ENCODE measurements at places on chromosomes 2 and 18. TPM values are rescaled to one million over a fixed set of nuclear protein-coding genes. Genes with fewer than 3 reads are reported as not detected.
A peak's percentile ranks its signal among the peaks of the same experiment; 100 is the strongest.

DNA sequence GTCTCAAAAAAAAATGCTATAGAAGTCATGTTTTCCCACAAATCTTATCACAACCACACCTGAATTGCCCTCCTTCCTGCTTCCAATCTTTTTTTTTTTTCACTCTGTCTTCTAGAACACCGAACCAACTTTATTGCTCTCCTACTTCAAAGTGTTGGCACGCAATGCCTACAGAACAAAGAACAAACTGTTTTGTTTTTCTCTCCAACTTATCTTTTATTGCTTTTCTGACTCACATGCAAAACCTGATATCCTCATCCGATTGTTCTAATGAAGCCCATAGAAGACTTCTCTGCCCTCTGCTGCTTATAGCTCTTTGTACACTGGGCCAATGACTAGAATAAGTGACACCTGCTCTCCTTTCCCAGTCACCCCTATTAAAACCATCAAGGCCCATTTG is 602.8 kb downstream of the EPHA4 start:
- H3K27me3 ChIP-seq = no peaks in the 10 kb centered on the region
- no peaks in the 10 kb centered on the region for H3K36me3 ChIP-seq
- no peak overlapping the region for H3K27ac ChIP-seq
- H3K4me3 ChIP-seq = no peak overlapping the region

CCDC150 gene
- total RNA-seq = 8.5 TPM

DNA sequence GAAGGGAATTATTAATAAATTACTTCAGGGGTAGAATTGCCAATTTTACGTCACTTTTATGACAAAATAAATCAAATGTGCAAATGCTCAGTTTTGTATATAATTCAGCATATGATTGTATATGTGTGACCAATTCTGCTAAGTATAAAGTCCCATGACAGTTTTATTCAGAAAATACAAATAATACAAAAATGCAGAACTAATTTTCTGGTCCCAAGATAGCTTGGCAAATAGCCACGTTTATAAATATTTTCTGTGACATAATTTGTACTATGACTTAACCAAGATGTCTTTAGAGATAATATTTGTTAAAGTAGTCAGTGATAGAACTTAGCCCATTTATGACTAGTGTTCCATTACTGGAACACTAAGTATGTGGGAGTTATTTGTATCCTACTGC is 24.2 kb upstream of the CAB39 start:
- peaks cover 14% of the 10 kb centered on the region for H3K4me1 ChIP-seq
- DNase-seq = no peak
- H3K4me3 ChIP-seq = no peak overlapping the region
- no peaks in the 10 kb centered on the region for H3K36me3 ChIP-seq
- no peak overlapping the region for H3K27ac ChIP-seq

REG3A gene
- not detected for total RNA-seq

- H3K4me3 ChIP-seq = no peak overlapping the region
- H3K36me3 ChIP-seq = no peaks in the 10 kb centered on the region
- DNase-seq = no peak
- no peaks in the 10 kb centered on the region for H3K27me3 ChIP-seq
- peaks cover 10% of the 10 kb centered on the region for H3K4me1 ChIP-seq
- H3K27ac ChIP-seq = no peak overlapping the region
Observed at GRCh38 chr18:28032177-28032576, 144.8 kb downstream of the CDH2 start.

CEBPZOS gene
- total RNA-seq = 20.6 TPM

GRCh38 chr18:2655178-2655953 is at the start of gene SMCHD1:
TSS of gene SMCHD1 (plus strand) at chr18:2655726. CDS start at chr18:2656076, 350 bp downstream.
- peak within 1 kb of the TSS; percentile 89 for H3K4me3 ChIP-seq
- peak within 1 kb of the TSS; percentile 86 for H3K27ac ChIP-seq
- peak; percentile 97 for DNase-seq
- peaks cover 23% of the 10 kb centered on the region for H3K4me1 ChIP-seq

DNA sequence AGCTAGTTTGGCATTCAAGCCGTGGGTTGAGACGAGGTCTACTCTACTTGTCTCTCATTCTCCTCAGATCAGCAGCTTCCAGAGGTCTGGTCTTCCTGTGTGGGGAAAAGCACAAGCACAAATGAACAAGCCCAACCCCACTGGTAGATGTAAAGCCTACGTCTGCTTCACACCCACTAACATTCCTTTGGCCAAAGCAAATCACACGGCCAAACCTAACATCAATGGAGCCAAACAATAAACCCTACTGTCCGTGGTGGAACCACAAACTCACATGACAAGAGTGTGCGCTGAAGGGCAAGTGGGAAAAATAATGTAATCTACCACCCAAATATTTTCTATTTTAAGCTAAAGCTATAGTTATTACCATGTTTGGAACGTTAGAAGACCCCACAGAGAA is 179.3 kb upstream of the MGAT5 start:
- H3K27ac ChIP-seq = no peak overlapping the region
- H3K36me3 ChIP-seq = no peaks in the 10 kb centered on the region
- H3K27me3 ChIP-seq = peaks cover 11% of the 10 kb centered on the region
- peaks cover 4% of the 10 kb centered on the region for H3K4me1 ChIP-seq
- no peak for DNase-seq

DNA sequence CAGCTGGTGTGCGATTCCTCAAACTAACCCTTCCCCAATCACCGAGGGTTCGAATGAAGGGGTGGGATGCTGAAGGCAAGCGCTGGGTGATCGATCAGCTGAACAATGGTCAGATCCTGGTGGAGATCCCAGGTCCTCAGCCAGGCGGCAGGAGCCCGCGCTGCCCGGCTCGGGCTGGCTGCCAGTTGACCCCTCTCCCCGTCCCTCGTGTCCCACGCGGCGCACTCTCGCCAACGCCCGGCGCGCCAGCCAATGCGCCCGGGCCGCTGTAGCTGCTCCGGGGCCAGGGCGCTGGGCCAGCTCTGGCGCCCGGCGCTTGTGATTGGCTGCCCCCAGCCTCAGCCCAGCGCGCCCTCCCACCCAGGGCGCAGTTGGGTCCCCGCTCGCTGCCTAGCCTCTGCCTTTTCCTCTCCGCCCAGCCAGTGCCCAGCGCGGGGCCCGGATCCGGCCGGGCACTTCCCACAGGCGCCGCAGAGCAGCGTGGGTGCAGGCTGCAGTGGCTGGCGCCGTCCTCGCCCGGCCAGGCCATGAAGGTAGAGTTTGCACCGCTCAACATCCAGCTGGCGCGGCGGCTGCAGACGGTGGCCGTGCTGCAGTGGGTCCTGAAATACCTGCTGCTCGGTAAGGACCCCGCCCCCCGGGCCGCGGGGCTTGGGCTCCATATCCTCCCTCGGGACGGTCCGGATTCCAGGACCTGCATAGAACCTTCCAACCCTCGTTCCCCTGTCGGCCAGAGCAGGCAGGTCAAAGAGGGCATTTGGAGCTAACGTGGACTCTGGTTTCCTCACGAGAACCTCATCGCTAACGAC is at the start of gene MOGAT1:
Gene MOGAT1, plus strand, starts transcription at position 400 of the 809 bp plus-strand sequence. Its CDS starts 128 bp downstream, at position 528.
- DNase-seq = peak; percentile 90
- H3K27ac ChIP-seq = no peak within 1 kb of the TSS
- peak within 1 kb of the TSS; percentile 66 for H3K4me3 ChIP-seq

GRCh38 chr2:128599700-128600099 is 281.0 kb upstream of the HS6ST1 start:
- peak; percentile 75 for DNase-seq
- peaks cover 2% of the 10 kb centered on the region for H3K27me3 ChIP-seq
- no peak overlapping the region for H3K4me3 ChIP-seq
- H3K36me3 ChIP-seq = no peaks in the 10 kb centered on the region
- H3K4me1 ChIP-seq = no peaks in the 10 kb centered on the region
- H3K27ac ChIP-seq = no peak overlapping the region

GRCh38 chr2:226973816-226974215 is 138.0 kb downstream of the RHBDD1 start:
- H3K4me1 ChIP-seq = peaks cover 19% of the 10 kb centered on the region
- H3K36me3 ChIP-seq = no peaks in the 10 kb centered on the region
- H3K27ac ChIP-seq = no peak overlapping the region
- no peak overlapping the region for H3K4me3 ChIP-seq
- no peaks in the 10 kb centered on the region for H3K27me3 ChIP-seq

DNA sequence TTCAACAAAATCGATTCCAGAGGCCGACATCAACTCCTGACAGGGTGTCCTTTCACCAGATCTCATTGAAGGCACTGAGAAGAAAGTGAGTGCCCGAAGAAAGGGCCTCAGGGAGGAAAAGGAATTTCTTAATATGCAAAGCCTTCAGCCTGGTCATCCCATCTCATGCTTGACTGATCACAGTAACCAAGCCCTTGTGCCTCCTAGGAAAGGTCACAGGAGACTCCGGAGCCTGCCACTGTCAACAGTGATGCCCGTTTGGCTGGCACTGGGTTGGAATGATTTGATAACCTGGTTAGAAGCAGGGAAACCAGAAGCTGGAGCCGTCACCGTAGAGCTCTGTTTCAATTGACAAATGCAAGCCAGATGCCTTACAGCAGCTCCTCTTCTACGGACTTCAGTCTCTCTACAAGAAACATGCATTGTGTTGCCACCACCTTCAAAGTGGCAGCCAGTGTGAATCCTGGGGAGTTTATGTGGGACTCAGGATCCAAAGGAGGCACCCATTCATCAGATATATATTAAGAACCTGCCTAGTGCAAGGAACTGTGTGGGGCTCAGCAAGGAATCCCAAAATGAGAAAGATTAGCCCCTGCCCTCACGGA is 24.6 kb downstream of the COX7A2L start:
- H3K27me3 ChIP-seq = no peaks in the 10 kb centered on the region
- no peak overlapping the region for H3K4me3 ChIP-seq
- H3K27ac ChIP-seq = no peak overlapping the region
- H3K36me3 ChIP-seq = peaks cover 63% of the 10 kb centered on the region

SLC19A3 gene
- total RNA-seq = 0.36 TPM

DNA sequence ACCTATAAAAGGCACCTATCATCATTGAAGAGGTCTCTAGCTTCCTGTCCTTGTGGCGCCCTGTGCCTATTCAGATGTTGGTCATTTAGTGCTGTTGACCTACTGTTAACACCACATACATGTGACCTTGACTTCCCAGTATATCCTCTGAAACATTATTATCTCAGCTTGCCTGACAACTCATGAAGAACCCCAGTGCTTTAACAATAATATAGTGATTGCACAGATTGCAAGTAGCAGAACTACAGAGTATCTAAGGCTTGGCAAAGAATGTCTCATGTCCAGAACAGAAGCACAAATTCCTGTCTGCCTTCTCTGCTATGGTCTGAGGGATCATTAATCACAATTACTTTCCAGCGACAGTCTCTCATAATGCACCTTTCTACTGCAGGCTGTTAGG is 165.3 kb downstream of the LCLAT1 start:
- H3K27me3 ChIP-seq = no peaks in the 10 kb centered on the region
- DNase-seq = no peak
- peaks cover 9% of the 10 kb centered on the region for H3K4me1 ChIP-seq
- no peak overlapping the region for H3K4me3 ChIP-seq
- H3K36me3 ChIP-seq = no peaks in the 10 kb centered on the region
- no peak overlapping the region for H3K27ac ChIP-seq

GRCh38 chr2:158539176-158540005 is 82.6 kb downstream of the PKP4 start:
- H3K27me3 ChIP-seq = no peaks in the 10 kb centered on the region
- DNase-seq = no peak
- no peak overlapping the region for H3K4me3 ChIP-seq
- peaks cover 7% of the 10 kb centered on the region for H3K36me3 ChIP-seq
- peaks cover 9% of the 10 kb centered on the region for H3K4me1 ChIP-seq
- no peak overlapping the region for H3K27ac ChIP-seq

DNA sequence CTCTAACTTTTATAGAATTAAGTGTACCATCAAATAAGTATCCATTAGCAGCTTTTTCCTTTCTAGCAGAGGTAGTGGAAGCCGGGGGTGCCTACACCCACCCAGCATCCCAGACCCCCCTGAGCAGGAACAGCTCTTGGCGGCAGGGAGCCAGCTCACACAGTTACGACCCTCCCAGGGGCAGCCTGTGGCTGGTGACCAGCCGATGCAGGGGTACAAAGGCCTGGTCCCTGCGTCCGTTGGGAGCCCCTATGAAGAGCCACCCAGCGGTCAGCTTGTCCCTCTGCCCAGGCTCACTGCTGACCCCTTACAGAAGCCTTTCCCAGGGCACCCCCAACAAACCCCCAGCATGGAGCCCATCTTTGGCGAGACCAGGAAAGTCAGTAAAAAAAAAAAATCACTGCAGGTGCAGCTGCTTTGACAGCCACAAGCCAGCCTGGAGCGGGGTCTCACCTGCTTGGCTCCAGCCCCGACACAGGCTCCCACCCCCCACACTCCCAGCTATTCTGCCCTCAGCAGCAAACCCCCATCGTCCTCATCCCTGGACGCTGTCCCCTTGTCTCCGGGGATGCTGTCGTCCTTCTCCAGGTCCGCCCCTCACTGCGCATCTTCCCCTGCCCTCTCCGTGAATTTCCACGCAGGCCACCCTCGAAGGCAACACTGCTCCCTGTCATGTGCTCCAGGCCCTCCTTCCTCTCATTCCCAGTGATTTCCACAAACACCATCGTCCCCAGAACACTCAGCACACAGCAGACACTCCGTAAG is 43.1 kb downstream of the GPC1 start:
- no peak overlapping the region for H3K4me3 ChIP-seq
- no peaks in the 10 kb centered on the region for H3K4me1 ChIP-seq
- no peak overlapping the region for H3K27ac ChIP-seq
- no peaks in the 10 kb centered on the region for H3K36me3 ChIP-seq
- peak; percentile 46 for DNase-seq

- H3K27ac ChIP-seq = no peak overlapping the region
- DNase-seq = no peak
- no peaks in the 10 kb centered on the region for H3K4me1 ChIP-seq
- H3K36me3 ChIP-seq = no peaks in the 10 kb centered on the region
Observed at GRCh38 chr18:47284721-47285395, 33.4 kb upstream of the SKOR2 start.

MFF gene
- total RNA-seq = 81.9 TPM

TUBA3D gene
- total RNA-seq = not detected

DNA sequence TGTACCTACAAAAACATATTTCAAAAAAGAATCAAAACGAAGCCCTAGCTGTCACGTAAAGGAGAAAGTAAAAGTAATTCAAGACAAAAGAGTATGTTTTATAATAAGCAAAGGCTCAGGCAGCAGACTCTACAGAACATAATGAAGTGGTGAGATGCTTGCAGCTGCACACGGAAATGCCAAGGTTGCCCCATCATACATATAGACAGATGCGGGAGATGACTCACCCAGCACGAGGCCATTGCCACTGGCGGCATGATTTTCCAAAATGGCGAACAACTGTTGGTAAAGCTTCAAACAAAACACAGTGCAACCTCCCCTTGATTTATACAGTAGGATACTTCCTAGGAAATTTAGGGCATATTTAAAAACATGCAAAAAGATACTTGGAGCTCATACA is 26.0 kb upstream of the C1QL2 start:
- H3K4me1 ChIP-seq = peaks cover 6% of the 10 kb centered on the region
- H3K4me3 ChIP-seq = no peak overlapping the region
- peaks cover 5% of the 10 kb centered on the region for H3K27me3 ChIP-seq
- DNase-seq = no peak

- DNase-seq = peak; percentile 78
- H3K27me3 ChIP-seq = no peaks in the 10 kb centered on the region
- no peaks in the 10 kb centered on the region for H3K36me3 ChIP-seq
- H3K4me3 ChIP-seq = no peak overlapping the region
- peak overlapping the region; percentile 77 for H3K27ac ChIP-seq
Observed at GRCh38 chr2:227366769-227367426, 12.2 kb downstream of the TM4SF20 start.

- H3K4me1 ChIP-seq = peaks cover 96% of the 10 kb centered on the region
- no peak for DNase-seq
- peak overlapping the region; percentile 63 for H3K27ac ChIP-seq
- no peaks in the 10 kb centered on the region for H3K27me3 ChIP-seq
- peaks cover 97% of the 10 kb centered on the region for H3K36me3 ChIP-seq
Observed at GRCh38 chr2:105383432-105384166, 15.3 kb downstream of the FHL2 start.

- H3K4me1 ChIP-seq = no peaks in the 10 kb centered on the region
- no peak overlapping the region for H3K4me3 ChIP-seq
- no peak overlapping the region for H3K27ac ChIP-seq
- no peaks in the 10 kb centered on the region for H3K36me3 ChIP-seq
- no peak for DNase-seq
Observed at GRCh38 chr18:49023271-49023937, 72.6 kb upstream of the SMAD7 start.

Data from osteoblast (primary cell).